Fibroblast of villous mesenchyme (primary cell): ENCODE measurements at places on chromosomes 16 and 17. TPM values are rescaled to one million over a fixed set of nuclear protein-coding genes. Genes with fewer than 3 reads are reported as not detected.

ASPHD1 gene
- 5.2 and 7.8 TPM in 2 replicates for total RNA-seq

PPP1R27 gene
- total RNA-seq: not detected in 2 replicates

TEX19 gene
- total RNA-seq: under 0.01 TPM in 1 of 2 replicates, not detected in the other

CCL8 gene
- not detected in 2 replicates for total RNA-seq
